ENCODE measurements at places on chromosomes 1 and 21.

DNA sequence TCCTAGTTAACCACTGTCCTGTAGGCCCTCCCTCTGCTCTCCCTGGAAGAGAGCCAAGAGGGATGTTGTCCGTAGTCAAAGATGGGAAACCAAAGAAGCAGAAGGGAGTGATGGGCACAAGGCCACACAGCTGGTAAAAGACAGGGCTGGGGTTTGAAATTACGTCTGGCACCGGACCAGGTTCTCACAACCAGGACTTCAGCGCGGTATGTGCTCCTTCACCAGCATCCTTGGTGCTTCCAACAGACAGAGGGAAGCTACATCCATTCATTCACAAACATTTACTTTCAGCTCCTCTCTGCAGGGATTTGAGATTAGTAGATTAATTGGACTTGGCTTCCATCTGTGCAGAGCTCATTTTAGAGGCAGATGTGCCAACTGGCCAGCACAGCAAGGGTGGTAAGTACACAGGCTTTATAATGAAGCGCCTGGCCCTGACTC, 191.2 kb downstream of the TRABD2B start:
- no peak for DNase-seq

- no peak for DNase-seq
Observed at GRCh38 chr1:220894025-220894923, 15.0 kb downstream of the HLX start.

GRCh38 chr1:51504806-51505525, 14.1 kb downstream of the EPS15 start:
- no peak for DNase-seq

DNA sequence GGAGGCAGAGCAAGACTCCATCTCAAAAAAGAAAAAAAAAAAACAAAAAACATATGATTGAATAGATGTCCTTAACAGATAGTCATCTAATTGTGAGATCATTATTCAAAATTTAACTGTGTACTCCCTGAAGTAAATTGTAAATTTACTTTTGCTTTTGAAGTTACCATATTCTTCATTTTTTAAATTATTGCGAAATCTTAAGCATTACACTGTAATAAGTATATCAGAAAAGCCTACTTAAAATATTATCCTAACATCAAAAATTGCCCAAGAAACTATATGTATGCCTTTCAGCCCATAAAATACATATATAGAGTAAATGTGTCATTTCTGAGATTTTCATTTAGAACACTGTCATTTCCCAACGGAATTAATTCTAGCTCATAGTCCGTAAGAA, 91.9 kb downstream of the AK5 start:
- no peak for DNase-seq

DNA sequence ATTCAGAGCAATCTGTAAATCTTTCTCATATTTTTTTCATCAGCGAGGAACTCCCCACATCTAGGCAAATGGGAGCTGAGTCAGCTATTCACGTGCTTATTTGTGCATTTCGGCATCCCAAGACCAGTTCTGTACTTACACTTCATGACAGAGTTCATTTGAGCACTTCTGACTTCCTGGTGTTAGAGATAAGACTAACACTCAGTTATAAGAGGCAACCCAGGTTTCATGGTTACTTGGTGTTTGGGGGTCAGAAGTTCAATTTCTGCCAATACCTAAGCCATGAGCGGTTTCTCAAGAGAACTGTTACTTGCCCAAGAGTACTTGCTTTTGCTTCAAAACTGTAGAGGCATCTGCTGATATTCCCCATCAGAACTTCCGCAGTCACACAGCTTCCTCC, 24.1 kb upstream of the DESI2 start:
- no peak for DNase-seq

GRCh38 chr1:33143698-33144097, 38.1 kb downstream of the TRIM62 start:
- DNase-seq = no peak

- no peak for DNase-seq
Observed at GRCh38 chr1:229599218-229599954, 26.5 kb downstream of the TAF5L start.

GRCh38 chr1:113519556-113519955, 129.2 kb downstream of the MAGI3 start:
- no peak for DNase-seq

- DNase-seq = no peak
Observed at GRCh38 chr1:191624044-191624443, 534.2 kb upstream of the RGS18 start.

GRCh38 chr21:19245188-19245580, 841.6 kb upstream of the TMPRSS15 start:
- no peak for DNase-seq

DNA sequence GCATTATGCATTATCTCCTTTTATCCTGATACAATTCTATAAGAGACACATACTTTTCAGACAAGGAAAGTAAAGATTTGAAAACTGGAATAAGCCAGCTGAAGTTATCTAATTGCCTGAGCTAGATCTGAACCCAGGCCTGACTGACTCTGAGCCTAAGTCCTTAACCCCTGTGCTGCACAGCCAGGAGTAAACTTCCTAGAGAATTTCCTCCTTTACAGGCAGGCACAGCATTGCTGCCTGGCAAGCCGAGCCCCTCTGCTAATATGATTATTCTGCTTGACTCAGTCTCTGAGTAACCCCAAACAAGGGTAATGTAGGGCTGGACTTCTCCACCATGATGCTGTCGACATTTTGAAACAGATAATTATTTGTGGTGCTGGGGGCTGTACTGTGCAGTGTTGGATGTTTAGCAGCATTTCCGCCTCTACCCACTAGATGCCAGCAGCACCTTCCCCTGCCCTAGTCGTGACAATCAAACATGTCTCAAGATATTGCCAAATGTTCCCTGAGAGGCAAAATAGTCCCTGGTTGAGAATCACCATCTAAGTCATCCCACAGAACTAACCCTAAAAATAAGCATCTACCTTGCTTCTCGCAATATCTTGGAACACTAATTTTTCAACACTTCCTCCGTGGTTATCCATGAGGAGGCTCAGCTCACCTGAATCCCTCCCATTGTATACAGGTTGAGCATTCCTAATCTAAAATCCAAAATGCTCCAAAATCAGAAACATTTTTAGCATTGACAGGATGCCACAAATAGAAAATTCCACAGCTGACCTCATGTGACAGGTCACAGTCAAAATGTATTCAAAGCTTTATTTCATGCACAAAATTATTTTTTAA, 18.5 kb downstream of the CAMK1G start:
- no peak for DNase-seq

DNA sequence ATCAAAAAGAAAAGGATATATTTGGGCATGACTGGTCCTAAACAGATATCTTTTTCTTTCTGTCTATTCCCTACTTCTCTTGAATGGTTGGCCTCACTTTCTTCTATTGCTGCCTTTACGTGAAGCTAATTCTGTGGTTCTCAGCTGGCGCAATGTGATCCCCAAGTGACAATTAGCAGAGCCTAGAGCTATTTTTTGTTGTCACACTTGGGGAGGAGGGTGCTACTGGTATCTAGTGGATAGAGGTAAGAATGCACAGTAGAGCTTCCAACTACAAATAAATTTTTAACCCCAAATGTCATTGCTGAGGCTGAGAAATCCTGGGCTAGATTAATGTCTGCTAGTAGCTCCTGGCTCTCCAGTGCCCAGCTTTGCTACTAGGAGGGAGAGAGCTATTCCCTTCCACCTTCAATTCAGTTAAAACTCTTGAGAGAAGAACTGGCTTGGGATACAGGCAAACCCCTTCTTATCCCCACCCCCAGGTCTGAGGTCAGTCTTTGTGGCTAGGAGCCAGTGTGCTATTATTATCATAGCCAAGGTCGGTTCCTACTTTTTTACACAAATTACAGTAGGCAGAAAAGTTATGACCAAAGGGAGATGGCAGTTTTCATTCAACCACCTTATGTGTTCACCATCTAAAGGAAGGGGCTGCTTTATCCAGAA, 102.1 kb downstream of the SNX7 start:
- DNase-seq = no peak

GRCh38 chr1:68938051-68938666, 441.3 kb upstream of the DEPDC1 start:
- no peak for DNase-seq

GRCh38 chr1:22518379-22518778, 44.9 kb upstream of the EPHA8 start:
- no peak for DNase-seq

DNA sequence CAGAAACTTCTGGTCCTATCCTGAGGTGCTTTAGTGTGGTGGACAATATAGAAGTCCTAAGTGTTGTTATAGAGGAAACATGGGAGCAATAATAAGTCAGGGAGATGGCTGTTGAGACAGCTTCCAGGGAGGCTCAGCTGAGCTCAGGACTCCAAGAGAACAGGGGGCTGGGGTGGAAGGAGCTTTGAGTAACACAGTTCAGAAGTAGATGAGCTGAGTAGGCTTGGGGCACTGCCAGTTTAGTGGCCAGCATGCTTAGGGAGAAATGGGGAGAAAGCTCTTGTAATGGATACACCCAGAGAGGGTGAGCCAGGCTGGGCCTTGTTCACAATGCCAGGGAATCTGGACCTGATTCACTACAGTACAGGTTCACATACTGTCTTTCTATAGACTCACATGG, 201.6 kb downstream of the DAB1 start:
- DNase-seq = no peak

DNA sequence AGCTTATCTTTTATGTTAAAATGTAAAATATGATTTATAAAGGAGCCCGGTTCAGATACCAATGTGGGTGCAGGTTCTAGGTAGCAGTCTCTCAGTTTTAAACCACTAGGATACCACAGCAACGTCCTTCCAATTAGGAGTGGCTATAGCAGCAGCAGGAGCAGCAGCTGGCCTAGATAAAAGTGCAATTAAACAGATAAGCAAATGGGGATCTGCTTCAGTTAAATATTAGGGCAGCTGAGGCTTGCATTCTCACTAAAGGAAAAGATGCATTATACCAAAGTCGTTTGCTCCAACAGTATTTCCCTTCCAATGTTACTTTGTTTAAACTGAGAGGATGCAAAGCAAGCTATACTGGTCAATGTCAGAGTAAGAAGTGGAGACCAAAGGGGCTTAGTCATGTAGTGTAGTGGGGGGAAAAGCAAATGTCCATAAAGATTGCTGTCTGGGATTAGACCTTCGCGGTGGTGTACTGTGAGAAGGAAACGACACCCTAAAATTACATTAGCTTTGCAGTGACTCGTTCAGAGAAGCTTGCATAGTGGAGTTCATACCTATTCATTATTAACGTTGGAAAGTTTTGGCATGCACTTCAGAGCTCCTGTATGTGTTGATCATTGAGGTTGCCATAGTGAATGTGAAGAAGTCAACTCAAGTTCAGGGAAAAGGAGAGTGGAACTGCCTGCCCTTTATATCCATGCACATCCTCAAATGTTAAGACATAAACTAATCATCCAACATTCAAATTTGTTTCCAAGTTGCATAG, 272.2 kb downstream of the VAV3 start:
- no peak for DNase-seq

GRCh38 chr21:29805105-29805504, 134.7 kb downstream of the GRIK1 start:
- DNase-seq = no peak

DNA sequence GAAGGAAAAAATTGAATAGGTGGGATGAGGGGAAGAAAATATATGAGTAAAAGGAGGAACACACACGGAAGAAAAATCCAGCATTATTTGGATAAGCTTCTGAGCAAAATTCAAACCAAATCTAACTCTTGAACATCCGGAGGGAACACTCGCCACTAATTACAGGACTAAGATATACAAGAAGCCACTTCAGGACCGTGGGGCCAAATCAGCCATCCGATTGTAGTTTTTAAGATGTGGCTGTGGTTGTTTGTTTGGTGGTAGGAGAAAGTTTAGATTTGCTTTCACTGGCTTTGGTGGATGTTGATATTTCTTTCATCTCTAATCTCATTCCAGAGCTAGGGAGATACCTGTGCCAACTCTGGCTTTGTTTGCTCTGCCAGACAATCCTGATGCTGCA, 43.7 kb upstream of the ADAMTS1 start:
- no peak for DNase-seq

DNA sequence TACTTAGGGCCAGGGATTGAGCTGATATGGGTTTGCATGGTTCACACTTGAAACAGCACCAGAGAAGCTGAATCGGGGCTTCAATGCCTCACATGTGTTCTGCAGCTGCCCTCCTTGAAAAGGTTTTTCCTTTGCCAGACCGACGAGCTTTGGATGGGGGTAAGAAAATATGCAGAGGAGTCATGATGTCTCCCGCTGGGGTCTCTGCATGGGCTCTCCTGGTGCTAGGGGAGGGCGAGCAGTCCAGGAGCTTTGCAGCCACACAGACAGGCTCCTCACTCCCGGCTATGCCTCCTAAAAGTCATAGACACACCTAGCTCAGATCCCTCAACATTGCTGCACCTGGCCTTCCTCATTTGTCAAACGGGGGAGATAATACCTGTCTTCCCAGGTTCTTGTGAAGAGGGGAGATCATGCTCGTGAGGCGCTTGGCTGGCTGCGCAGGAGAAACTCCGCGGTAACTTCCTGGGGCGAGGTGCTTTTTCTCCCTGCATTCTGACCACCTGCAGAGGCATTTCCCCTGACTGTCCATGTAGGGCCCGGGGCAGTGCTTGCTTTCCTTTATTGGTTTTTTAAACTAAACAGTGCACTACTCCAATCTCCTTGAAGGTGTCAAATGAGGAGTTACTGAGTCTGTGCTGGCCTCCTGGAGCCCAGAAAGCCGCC, 112.4 kb downstream of the PLXNA2 start:
- no peak for DNase-seq

DNA sequence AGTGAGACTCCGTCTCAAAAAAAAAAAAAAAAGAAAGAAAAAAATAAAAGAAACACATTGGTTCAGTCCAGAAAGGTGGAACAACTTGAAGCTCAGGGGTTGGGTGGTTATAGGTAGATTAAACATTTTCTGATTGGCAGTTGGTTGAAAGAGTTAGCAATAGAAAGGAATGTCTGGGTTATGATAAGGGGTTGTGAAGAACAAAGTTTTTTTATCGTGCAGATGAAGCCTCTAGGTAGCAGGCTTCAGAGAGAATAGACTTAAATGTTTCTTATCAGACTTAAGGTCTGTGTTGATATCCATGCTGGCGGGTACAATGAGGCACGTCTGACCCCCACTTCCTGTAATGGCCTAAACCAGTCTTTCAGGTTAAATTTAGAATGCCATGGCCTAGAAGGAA, 45.0 kb upstream of the PDE9A start:
- DNase-seq = no peak

DNA sequence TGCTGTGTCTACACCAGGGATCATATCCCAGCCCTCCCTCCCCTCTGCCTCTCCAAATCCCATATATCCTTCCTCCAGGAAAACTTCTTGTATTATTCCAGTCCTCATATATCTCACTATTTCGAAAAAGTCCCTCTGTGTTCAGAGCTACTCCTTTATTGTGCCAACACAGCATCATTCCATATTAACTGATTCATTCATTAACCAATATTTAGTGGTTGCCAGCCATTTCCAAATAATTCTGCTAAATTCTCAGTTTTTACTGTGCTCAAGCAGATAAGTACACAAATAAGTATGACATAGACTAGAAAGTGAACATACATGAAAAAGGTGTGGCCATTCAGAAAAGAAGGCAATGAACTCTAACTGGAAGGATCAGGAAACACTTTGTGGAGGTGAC, 241.6 kb upstream of the DUSP10 start:
- DNase-seq = no peak

- DNase-seq = no peak
Observed at GRCh38 chr1:67579623-67580394, 105.2 kb upstream of the GADD45A start.

All from GM12892 (cell line).